ENCODE measurements at places on chromosomes 3 and 15. TPM values are rescaled to one million over a fixed set of nuclear protein-coding genes. Genes with fewer than 3 reads are reported as not detected.

The TP63 gene
- 0.30 TPM for total RNA-seq

The LRRN1 gene
- not detected for total RNA-seq

The RFX7 gene
- 14.2 TPM for total RNA-seq

The ANKRD63 gene
- total RNA-seq, result 0.26 TPM

The KCNAB1 gene
- 2.3 TPM for total RNA-seq

The TAGLN3 gene
- total RNA-seq, result not detected

The BFSP2 gene
- not detected for total RNA-seq

The HEMK1 gene
- total RNA-seq, result 15.7 TPM

The UBA7 gene
- total RNA-seq, result 21.6 TPM

The EHHADH gene
- 15.0 TPM for total RNA-seq
